RPMI7951 (cell line): ENCODE measurements at places on chromosomes 6 and 20. TPM values are rescaled to one million over a fixed set of nuclear protein-coding genes. Genes with fewer than 3 reads are reported as not detected.

PTCRA gene
- not detected in 2 replicates for total RNA-seq

FKBP5 gene
- under 0.01 and 0.10 TPM in 2 replicates for total RNA-seq

ZBTB12 gene
- 1.2 and 1.4 TPM in 2 replicates for total RNA-seq

ULBP2 gene
- 21.8 and 21.9 TPM in 2 replicates for total RNA-seq

PGC gene
- not detected in 2 replicates for total RNA-seq

EMILIN3 gene
- 0.10 and 0.12 TPM in 2 replicates for total RNA-seq

CCN5 gene
- total RNA-seq, result not detected in 2 replicates

CDH22 gene
- not detected in 2 replicates for total RNA-seq

LTA gene
- total RNA-seq, result not detected in 2 replicates

AGER gene
- 0.98 and 1.6 TPM in 2 replicates for total RNA-seq

GPRC6A gene
- not detected in 2 replicates for total RNA-seq

SLC12A5 gene
- 0.96 TPM in 1 of 2 replicates, not detected in the other for total RNA-seq

FOXS1 gene
- total RNA-seq, result 0.24 and 0.39 TPM in 2 replicates

NOTCH4 gene
- 2.6 and 4.8 TPM in 2 replicates for total RNA-seq

TRIM31 gene
- total RNA-seq, result not detected in 2 replicates

EPPIN gene
- total RNA-seq, result not detected in 2 replicates

GGTLC1 gene
- total RNA-seq, result not detected in 2 replicates

MYB gene
- 0.12 TPM in 1 of 2 replicates, not detected in the other for total RNA-seq

TGM2 gene
- 650 and 793 TPM in 2 replicates for total RNA-seq

ANGPT4 gene
- not detected in 2 replicates for total RNA-seq

ASIP gene
- total RNA-seq, result not detected in 2 replicates

SUMO4 gene
- total RNA-seq, result 0.78 and 0.84 TPM in 2 replicates

HLA-DQB1 gene
- not detected in 2 replicates for total RNA-seq

BEND6 gene
- total RNA-seq, result 21.6 and 24.6 TPM in 2 replicates

CST9L gene
- total RNA-seq, result not detected in 2 replicates

LY6G6D gene
- total RNA-seq, result not detected in 2 replicates
